ENCODE measurements at places on chromosomes 7 and 10.

- DNase-seq, result peak; percentile 13
Observed at GRCh38 chr10:62047960-62048383, 146.5 kb downstream of the ARID5B start.

DNA sequence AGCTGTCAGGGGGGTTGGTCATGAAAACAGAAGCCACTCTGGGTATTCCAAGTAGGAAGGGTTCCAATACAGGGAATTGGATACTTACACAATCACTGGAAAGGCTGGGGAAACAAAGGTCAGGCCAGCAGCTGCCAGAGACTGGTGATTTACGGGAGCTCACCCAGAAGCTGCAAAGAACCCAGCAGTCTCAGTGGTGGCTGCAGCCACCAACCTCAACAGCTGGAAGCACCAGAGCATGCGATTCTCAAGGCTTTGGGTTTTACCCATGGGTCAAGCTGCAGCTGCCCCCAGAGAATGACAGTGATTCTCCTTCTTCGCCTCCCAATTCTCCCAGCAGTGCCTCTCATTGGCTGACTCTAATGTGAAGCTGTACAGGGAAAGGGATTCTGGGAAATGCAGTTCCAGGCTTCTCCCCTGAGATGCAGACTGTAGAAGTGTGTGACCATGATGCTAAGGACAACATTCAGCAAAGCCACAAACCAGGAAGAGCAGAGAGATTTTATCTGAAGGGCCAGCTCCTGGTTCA is 107.2 kb upstream of the TCF7L2 start:
- no peak for DNase-seq

- DNase-seq, result peak; percentile 67
Observed at GRCh38 chr10:131885391-131886165, 15.2 kb upstream of the PPP2R2D start.

DNA sequence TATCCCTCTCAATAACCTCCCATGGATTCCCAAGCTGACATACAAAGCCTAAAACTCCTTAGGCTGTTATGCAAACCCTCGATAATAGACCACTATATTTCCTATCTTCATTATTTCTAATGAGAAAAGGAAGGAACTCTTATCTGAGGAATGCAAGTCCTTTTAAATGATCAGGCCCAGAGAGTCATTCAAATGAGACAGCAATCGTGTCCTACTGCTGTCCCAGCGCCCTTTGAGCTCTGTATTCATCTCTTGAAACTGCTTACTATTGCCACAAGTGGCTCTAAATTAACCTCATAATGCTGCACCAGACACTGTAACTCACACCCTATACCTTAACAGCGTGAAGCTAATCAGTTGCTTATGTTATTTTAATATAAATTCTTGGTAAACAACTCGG is 182.1 kb upstream of the NAMPT start:
- DNase-seq, result no peak

GRCh38 chr10:79061441-79062315 is 7.1 kb upstream of the ZMIZ1 start:
- DNase-seq, result no peak

Data from inflammatory macrophage (primary cell).